Stimulated activated CD8-positive, alpha-beta memory T cell treated with anti-CD3 and anti-CD28 coated beads, Interleukin-15, amount 100 ng/mL, for 1 hour (primary cell): ENCODE measurements at places on chromosomes 11 and 22.

DNA sequence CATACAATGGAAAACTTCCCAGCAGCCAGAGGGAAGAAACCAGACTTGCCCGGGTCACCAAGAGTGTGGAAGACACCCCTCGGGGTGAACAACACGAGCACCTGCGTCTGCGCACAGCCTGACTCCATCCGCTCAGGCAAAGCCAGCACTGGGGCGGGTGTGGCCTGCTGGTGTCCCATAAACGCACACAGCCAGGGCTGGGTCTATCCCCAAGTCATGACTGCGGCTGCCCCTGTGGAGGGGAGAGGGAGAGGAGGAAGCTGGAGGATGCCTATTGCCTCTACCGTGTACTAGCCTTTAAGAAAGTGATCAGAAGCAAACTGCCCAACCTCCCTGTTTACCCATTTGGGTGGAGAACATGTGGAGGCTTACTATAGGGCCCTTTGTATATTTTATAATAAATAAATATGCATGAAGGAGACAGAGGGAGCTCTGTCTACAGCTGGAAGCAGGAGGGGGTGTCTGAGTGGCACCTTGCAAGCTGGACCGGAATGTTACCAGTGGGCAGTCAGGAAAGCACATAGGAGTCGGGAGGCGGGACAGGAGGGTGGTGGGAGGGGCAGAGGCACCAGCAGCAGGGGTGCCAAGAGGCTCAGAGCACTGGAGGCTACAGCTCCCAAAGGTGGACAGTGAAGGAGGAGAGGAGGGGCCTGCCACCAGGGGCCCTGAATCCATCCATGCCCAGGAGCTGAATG, 79.6 kb downstream of the PHF21B start:
- no peak for DNase-seq

- DNase-seq: no peak
These were observed 1307.8 kb upstream of the RAG2 start for GRCh38 chr11:37905707-37906417.

DNA sequence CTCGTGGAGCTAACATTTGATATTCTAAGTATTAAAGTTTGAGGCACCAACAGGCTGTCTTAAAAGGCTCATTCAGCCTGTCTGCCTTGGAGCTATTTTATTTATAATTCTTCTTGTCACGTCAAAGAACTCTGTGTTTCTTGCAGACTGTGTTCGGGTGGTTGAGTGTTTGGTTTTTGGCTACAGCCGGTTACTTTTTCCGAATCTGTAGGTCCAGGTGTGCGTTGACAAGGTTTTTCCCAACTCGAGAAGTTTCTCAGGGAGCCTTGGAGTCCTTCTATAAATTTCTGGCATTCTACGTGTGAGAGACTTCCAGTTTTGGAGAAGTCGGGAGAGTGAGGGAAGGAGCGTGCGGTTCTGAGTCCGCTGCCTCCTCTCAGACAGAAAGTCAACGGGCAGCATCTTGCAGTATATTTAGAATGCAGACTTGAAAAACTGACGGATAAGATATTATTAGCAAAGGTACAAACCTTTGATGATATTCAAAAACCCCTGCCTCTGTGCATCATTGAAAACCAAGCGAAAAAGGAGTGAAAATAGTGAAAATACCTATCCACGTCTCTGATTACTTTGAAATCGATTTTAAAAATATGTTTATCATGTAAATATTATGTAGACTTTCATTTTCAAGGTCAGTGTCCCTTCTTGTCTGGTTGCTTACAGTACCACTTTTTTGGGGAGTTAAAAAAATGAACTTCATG, 85.2 kb upstream of the PPARA start:
- DNase-seq: no peak

- DNase-seq: no peak
These were observed 32.6 kb downstream of the PPFIBP2 start for GRCh38 chr11:7546324-7546791.

GRCh38 chr11:1030086-1030485, 6.4 kb downstream of the MUC6 start:
- no peak for DNase-seq

- no peak for DNase-seq
These were observed 2.7 kb upstream of the RHOD start for GRCh38 chr11:67053896-67054329.

GRCh38 chr11:10655227-10655626, 38.3 kb downstream of the IRAG1 start:
- no peak for DNase-seq

GRCh38 chr11:130022799-130023198, 20.2 kb upstream of the PRDM10 start:
- DNase-seq: no peak

DNA sequence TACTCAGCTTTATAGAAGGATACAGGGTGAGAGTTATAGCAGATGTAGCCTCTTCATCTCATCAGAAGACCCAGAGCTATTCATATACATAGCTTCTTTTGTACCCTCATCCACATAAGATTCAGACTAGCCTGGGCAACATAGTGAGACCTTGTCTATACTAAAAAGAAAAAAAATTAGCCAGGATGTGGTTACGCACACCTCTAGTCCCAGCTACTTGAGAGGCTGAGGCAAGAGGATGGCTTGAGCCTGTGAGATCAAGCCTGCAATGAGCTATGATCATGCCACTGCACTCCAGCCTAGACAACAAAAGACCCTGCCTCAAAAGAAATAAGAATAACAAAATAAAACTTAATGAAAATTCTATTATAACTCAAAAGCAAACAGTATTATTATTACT, 36.7 kb upstream of the B3GNT6 start:
- no peak for DNase-seq

- DNase-seq: no peak
These were observed 13.0 kb downstream of the MS4A3 start for GRCh38 chr11:60069450-60069849.

GRCh38 chr11:124762105-124762623, at the start of gene ESAM:
TSS of gene ESAM (minus strand) at chr11:124762290. CDS start at chr11:124762154, 136 bp downstream.
- DNase-seq: no peak

GRCh38 chr22:42493393-42493792, 26.2 kb downstream of the RRP7A start:
- DNase-seq: no peak

DNA sequence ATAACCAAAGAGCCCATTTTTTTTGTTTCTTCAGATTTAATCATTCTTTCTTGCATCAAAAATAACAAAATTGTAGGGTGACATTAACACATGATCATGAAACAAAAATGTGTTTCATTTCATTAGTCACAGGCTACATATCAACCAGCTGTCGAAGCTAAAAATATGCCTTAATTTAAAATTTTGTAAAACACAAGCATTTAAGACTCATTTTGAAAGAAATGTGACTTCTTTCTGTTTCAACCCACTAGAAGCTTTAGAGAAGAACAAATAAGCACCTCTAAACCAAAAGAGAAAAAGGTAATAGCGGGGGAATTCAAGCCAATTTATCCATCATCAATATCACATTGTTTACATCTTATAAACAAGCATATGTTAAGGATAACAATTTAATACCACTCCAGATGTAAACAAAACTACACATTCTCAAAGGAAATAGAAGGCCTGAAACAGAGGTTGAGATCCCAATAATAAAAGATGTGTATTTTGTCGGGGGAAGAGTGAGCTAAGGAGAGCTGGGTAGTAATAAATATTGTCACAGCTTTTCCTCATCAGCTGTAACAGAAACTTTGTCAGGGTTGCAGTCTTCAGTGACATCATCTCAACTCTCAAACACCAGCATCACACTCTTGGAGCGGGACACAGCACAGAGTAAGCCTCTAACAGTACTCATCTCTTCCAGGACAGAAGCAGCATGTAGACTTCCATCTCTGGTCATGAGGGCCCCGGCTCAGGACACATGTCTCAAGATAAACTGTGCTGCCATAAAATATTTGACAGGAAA, 42.0 kb downstream of the ALG9 start:
- no peak for DNase-seq

DNA sequence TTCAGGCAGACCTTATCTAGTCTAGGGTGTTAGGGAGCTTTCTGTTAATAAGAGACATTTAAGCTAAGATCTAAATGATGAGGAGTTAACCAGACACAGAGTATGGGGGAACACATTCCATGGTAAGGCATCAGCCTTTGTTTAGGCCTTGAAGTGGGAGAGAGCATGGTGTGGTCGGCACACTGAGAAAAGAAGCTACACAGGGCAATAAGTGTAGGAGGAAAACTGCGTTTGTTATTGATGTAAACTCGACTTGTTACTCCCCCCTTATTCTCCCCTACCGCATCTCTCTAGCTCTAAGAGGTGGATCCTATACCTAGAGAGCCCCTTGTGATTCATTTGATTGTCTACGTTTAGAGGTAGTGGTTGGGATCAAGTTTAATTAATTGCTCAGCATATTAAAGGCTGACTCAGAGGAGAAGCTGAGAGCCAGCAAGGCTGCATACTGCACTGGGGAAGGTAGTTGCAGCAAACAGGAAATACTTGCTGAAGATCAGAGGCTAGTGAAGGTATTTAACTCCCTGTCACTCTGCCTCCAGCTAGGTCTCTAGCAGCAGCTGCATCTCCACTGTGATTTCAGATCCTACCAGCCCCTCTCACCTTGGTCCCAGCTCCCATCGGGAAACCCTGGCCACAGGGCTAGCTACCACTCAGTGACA, 86.8 kb upstream of the TEAD1 start:
- DNase-seq: no peak

- DNase-seq: no peak
These were observed 43.9 kb downstream of the FAT3 start for GRCh38 chr11:92268546-92268945.

- DNase-seq: no peak
These were observed 575.3 kb upstream of the B3GAT1 start for GRCh38 chr11:134987223-134987768.
